ENCODE measurements at places on chromosomes 1 and 21. TPM values are rescaled to one million over a fixed set of nuclear protein-coding genes. Genes with fewer than 3 reads are reported as not detected.

Gene ADAMTS5
- under 0.01 TPM for total RNA-seq

GRCh38 chr1:46802901-46803574 is 4.2 kb downstream of the CYP4B1 start:
- no peak overlapping the region for H3K4me3 ChIP-seq
- DNase-seq = no peak
- no peaks in the 10 kb centered on the region for H3K4me1 ChIP-seq
- H3K27me3 ChIP-seq = no peaks in the 10 kb centered on the region
- no peak overlapping the region for H3K27ac ChIP-seq

GRCh38 chr1:61208831-61209230 is 126.5 kb downstream of the NFIA start:
- H3K4me1 ChIP-seq = no peaks in the 10 kb centered on the region
- no peak overlapping the region for H3K4me3 ChIP-seq
- H3K27ac ChIP-seq = no peak overlapping the region
- no peaks in the 10 kb centered on the region for H3K36me3 ChIP-seq

GRCh38 chr1:241706967-241707366 is 54.9 kb downstream of the WDR64 start:
- H3K4me3 ChIP-seq = no peak overlapping the region
- H3K27ac ChIP-seq = no peak overlapping the region
- H3K4me1 ChIP-seq = no peaks in the 10 kb centered on the region
- no peak for DNase-seq
- no peaks in the 10 kb centered on the region for H3K27me3 ChIP-seq
- no peaks in the 10 kb centered on the region for H3K36me3 ChIP-seq

DNA sequence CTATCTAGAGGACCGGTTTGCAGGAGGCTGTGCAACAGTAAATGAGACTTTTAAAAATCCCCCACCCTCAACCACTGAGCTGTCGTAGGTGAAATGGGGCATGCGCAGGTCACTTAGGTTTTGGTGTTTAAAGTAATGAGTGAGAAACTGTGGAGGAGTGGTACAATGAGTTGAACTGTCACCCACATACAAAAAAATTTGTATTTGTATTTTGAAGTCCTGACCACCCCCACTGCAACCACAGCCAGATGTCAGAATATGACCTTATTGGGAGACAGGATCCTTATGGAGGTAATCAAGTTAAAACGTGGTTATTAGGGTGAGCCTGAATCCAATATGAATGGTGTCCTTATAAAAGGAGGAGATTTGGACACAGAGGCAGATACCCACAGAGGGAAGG is 1.6 kb upstream of the IRF6 start:
- no peak overlapping the region for H3K4me3 ChIP-seq
- DNase-seq = no peak
- H3K4me1 ChIP-seq = peaks cover 10% of the 10 kb centered on the region

- H3K36me3 ChIP-seq = no peaks in the 10 kb centered on the region
- peaks cover 11% of the 10 kb centered on the region for H3K4me1 ChIP-seq
- H3K4me3 ChIP-seq = no peak overlapping the region
- peaks cover 39% of the 10 kb centered on the region for H3K27me3 ChIP-seq
These were observed 12.7 kb downstream of the LRRC71 start for GRCh38 chr1:156933136-156933535.

GRCh38 chr21:17003763-17004373 is 509.0 kb upstream of the CXADR start:
- H3K4me3 ChIP-seq = no peak overlapping the region
- H3K4me1 ChIP-seq = peaks cover 12% of the 10 kb centered on the region
- no peak overlapping the region for H3K27ac ChIP-seq
- no peak for DNase-seq
- no peaks in the 10 kb centered on the region for H3K27me3 ChIP-seq
- no peaks in the 10 kb centered on the region for H3K36me3 ChIP-seq

DNA sequence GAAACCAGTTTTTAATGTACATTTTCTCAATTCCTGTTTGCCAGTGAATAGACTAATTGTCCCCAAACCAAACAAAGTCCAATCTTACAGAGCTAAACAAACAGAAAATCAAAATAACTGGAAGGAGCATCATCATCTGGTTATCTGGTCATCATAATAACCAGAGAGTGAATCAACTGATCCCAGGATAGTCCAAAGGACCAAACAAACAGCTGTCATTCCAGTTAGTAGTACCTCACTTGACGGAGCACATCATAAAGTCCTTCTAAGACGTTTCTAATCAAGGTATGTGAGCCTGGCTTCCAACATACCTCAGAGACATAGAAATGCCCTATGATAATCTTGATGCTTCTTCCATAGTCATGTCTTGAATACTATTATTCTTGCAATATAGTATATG is 240.5 kb downstream of the LTN1 start:
- H3K27me3 ChIP-seq = no peaks in the 10 kb centered on the region
- no peaks in the 10 kb centered on the region for H3K4me1 ChIP-seq
- H3K36me3 ChIP-seq = no peaks in the 10 kb centered on the region
- no peak for DNase-seq
- H3K4me3 ChIP-seq = no peak overlapping the region

DNA sequence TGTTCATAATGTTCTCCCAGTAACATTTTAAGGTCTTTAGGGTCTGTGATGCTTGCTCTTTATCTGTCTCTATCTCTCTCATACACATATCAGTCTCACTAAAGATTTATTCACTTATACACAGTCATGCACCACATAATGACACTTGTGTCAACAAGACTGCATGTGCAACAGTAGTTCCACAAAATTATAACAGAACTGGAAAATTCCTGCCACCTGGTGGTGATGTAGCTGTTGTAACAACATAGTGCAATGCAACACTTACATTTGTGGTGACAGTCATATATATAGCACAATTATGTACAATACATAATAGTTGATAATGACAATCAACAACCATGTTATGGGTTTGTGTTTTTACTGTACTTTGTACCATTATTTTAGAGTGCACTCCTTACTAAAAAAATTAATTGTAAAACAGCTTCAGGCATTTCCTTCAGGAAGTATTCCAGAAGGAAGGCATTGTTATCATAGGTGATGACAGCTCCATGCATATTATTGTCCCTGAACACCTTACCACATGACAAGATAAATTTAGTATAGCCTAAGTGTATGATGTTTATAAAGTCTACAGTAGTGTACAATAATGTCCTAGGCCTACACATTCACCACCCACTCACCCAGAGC is 8.1 kb downstream of the TDRD5 start:
- H3K27ac ChIP-seq = no peak overlapping the region
- no peaks in the 10 kb centered on the region for H3K4me1 ChIP-seq
- peak; percentile 55 for DNase-seq
- H3K36me3 ChIP-seq = no peaks in the 10 kb centered on the region
- H3K4me3 ChIP-seq = no peak overlapping the region
- H3K27me3 ChIP-seq = no peaks in the 10 kb centered on the region

DNA sequence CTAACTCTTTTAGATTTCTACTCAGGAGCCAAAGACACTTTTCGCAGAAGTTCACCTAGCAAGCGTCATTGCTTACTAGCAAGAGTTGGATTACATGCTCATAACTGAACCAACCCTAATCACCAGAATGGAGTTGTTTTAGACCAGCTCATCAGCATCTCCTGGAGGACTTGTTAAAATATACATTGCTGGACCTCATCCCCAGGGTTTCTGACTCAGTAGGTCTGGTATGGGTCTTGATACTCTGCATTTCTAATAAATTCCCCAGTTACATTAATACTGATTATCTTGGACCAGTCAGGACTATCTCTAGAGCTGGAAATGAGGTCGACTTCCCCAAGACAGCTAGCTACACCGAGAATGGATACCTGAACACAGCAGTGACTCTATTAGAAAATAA is 9.7 kb upstream of the PRDX6 start:
- H3K4me3 ChIP-seq = no peak overlapping the region
- H3K36me3 ChIP-seq = no peaks in the 10 kb centered on the region
- DNase-seq = no peak

GRCh38 chr1:214018386-214019268 is 30.9 kb downstream of the PROX1 start:
- peak; percentile 38 for DNase-seq
- H3K36me3 ChIP-seq = no peaks in the 10 kb centered on the region
- H3K4me1 ChIP-seq = peaks cover 37% of the 10 kb centered on the region
- H3K27ac ChIP-seq = no peak overlapping the region

- no peaks in the 10 kb centered on the region for H3K36me3 ChIP-seq
- no peak overlapping the region for H3K4me3 ChIP-seq
- no peak overlapping the region for H3K27ac ChIP-seq
- no peak for DNase-seq
- peaks cover 21% of the 10 kb centered on the region for H3K4me1 ChIP-seq
These were observed 48.4 kb upstream of the HOOK1 start for GRCh38 chr1:59766227-59766855.

- no peak overlapping the region for H3K27ac ChIP-seq
- H3K4me3 ChIP-seq = no peak overlapping the region
- H3K27me3 ChIP-seq = no peaks in the 10 kb centered on the region
- H3K36me3 ChIP-seq = no peaks in the 10 kb centered on the region
- no peaks in the 10 kb centered on the region for H3K4me1 ChIP-seq
- DNase-seq = peak; percentile 39
These were observed 21.9 kb downstream of the TSNAX start for GRCh38 chr1:231550448-231550781.

DNA sequence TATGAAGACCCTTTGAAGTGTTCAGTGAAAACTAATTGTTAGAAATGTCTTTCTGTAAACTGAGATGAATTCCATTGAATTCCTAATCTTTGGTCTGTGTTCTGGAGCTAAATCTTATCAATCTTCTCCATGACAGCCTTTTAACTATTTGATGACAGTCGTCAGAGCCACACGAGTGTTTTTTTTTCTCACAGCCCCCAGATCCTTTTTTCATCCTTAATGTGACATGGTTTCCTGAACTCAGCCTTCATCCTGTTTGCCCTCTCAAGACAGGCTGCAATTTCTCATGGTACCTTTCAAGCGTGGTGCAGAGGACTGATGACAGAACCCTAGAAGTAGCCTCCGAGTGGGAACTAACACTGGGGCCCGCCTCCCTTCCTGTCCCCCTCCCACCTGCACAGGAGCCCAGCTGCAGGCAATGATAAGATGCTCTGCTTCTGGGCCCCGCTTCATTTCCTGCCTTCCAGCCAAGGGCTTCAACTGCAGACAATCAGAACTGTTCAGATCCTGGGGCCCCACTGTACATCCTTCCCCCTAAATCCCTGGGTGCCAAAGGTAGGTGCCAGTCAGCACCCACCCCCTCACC is 114.6 kb upstream of the VAV3 start:
- no peak overlapping the region for H3K27ac ChIP-seq
- H3K36me3 ChIP-seq = no peaks in the 10 kb centered on the region
- H3K4me3 ChIP-seq = no peak overlapping the region
- H3K27me3 ChIP-seq = no peaks in the 10 kb centered on the region
- H3K4me1 ChIP-seq = peaks cover 15% of the 10 kb centered on the region

DNA sequence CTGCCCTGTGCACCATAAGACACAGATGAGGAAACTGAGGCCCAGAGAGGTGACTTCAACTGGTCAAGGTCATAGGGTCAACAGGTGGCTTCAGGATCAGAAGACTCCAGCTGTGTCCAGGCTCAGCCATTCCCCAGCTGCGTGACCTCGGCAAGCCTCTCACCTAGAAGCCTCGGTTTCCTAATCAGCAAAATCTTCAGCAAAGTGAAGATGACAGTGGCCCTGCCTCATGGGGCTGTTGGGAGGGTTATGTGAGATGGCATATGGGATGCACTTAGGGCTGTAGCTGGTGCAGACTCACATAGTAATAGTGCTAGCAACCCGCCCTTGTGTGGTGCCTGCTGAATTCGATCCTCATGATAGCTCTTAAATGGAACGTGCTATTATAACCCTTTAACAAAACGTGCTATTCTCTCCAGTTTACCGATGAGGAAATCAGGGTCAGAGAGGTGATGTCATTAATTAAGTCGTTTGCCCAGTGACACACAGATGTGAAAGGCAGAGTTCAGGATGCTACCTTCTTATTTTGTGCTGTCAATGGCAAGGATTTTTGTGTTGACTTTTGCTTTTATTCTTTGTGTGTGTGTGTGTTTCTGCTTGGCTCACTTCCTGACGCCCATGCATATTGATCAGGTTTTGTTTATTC is 472.9 kb downstream of the MATN1 start:
- DNase-seq = no peak
- H3K27me3 ChIP-seq = no peaks in the 10 kb centered on the region
- peaks cover 31% of the 10 kb centered on the region for H3K4me1 ChIP-seq
- H3K36me3 ChIP-seq = no peaks in the 10 kb centered on the region
- H3K27ac ChIP-seq = no peak overlapping the region
- no peak overlapping the region for H3K4me3 ChIP-seq

- no peak overlapping the region for H3K4me3 ChIP-seq
- DNase-seq = no peak
- H3K4me1 ChIP-seq = peaks cover 4% of the 10 kb centered on the region
- H3K27ac ChIP-seq = no peak overlapping the region
- H3K36me3 ChIP-seq = no peaks in the 10 kb centered on the region
- H3K27me3 ChIP-seq = no peaks in the 10 kb centered on the region
These were observed 35.3 kb upstream of the DMRTA2 start for GRCh38 chr1:50458507-50458906.

- no peaks in the 10 kb centered on the region for H3K27me3 ChIP-seq
- peak; percentile 55 for DNase-seq
- no peak overlapping the region for H3K4me3 ChIP-seq
- peaks cover 24% of the 10 kb centered on the region for H3K4me1 ChIP-seq
- H3K36me3 ChIP-seq = no peaks in the 10 kb centered on the region
- H3K27ac ChIP-seq = peak overlapping the region; percentile 9
These were observed 2.4 kb downstream of the KRTAP10-2 start for GRCh38 chr21:44548922-44549321.

GRCh38 chr1:240385985-240386978 is 225.7 kb downstream of the GREM2 start:
- no peaks in the 10 kb centered on the region for H3K36me3 ChIP-seq
- DNase-seq = no peak
- no peak overlapping the region for H3K4me3 ChIP-seq
- H3K4me1 ChIP-seq = no peaks in the 10 kb centered on the region
- no peak overlapping the region for H3K27ac ChIP-seq

- H3K27ac ChIP-seq = no peak overlapping the region
- no peak overlapping the region for H3K4me3 ChIP-seq
- DNase-seq = no peak
- H3K36me3 ChIP-seq = no peaks in the 10 kb centered on the region
These were observed 38.0 kb upstream of the KDM4A start for GRCh38 chr1:43611950-43612349.

GRCh38 chr1:204685236-204686006 is at the start of gene LRRN2:
LRRN2 (minus strand) TSS chr1:204685738; CDS start chr1:204619992, 65,746 bp downstream.
- H3K27ac ChIP-seq = no peak within 1 kb of the TSS
- H3K4me3 ChIP-seq = peak within 1 kb of the TSS; percentile 79
- peak; percentile 66 for DNase-seq

- H3K27me3 ChIP-seq = no peaks in the 10 kb centered on the region
- H3K36me3 ChIP-seq = no peaks in the 10 kb centered on the region
- H3K4me1 ChIP-seq = peaks cover 9% of the 10 kb centered on the region
- DNase-seq = no peak
- no peak overlapping the region for H3K4me3 ChIP-seq
These were observed 148.9 kb downstream of the ETS2 start for GRCh38 chr21:38954588-38955004.
